NCI-H2081 (cell line): ENCODE measurements at places on chromosomes 1 and 21.

- no peak for DNase-seq
Measured at GRCh38 chr1:72286401-72286800, 4.1 kb upstream of the NEGR1 start.

GRCh38 chr1:64885648-64886047 lies 80.7 kb downstream of the JAK1 start:
- DNase-seq: no peak

- DNase-seq: no peak
Measured at GRCh38 chr1:177355575-177355974, 184.8 kb downstream of the BRINP2 start.

- no peak for DNase-seq
Measured at GRCh38 chr1:29592731-29593130, 356.4 kb downstream of the PTPRU start.

DNA sequence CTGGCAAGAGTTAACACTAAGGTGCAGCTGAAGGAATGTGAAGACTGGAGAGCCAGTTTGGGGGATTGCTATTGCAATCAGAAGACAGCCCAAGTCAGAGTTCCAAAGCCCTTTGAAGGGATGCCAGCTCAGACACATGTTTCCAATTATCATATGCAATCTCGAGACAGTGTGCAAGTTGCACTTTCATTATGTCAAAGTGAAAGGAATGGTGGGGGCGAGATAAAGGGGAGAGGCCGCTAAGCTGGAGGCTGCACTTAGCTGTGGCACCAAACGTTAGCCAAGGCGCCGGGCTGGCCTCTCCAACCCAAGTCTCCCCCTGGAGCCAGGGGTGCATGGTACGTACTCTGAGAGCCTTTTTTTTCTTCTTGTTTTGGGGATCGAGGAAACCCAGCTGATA lies 58.0 kb downstream of the NGF start:
- DNase-seq: no peak

- no peak for DNase-seq
Measured at GRCh38 chr1:160645386-160646130, 1.3 kb downstream of the SLAMF1 start.

- DNase-seq: no peak
Measured at GRCh38 chr1:20700636-20701215, 17.1 kb downstream of the KIF17 start.

- no peak for DNase-seq
Measured at GRCh38 chr1:11705596-11705995, 14.1 kb downstream of the DRAXIN start.

- DNase-seq: no peak
Measured at GRCh38 chr1:3455670-3456448, 1.4 kb downstream of the ARHGEF16 start.

DNA sequence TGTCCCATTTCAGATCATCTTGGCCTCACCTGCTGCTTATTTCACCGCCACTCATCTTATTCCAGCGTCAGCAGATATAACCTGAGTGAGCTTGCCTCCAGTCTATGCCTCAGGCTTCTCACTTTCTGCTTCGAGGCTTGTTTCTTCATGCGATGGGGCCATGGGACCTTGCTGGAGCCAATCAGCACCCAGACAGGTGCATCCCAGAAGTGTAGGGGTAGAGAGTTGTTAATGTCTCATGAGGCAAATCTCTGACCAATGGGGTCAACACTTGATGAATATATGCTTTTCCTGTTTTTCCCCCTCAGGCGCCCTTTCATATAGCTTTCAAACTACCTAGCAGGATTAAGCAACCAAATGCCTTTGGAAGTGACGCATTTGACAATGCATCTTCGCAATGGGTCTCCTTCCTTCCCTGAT lies 935 bp upstream of the YIPF1 start:
- no peak for DNase-seq

DNA sequence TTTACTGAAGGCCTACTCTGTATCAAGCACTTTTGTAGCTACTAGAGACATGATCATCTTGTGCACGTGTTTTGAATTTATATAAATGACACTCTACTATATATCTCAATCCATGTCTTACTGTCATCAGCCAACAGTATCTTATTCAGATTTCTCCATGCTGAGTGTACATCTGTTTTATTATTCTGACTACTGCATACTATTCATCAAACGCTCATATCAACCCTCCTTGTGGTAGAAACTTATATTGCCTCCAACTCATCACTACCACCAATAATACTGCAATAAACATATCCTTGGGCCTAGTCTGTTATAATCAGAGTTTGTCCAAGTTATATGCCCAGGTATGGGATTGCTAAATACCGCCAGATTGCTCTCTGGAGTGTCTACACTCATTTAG lies 81.6 kb upstream of the IRF2BP2 start:
- no peak for DNase-seq

DNA sequence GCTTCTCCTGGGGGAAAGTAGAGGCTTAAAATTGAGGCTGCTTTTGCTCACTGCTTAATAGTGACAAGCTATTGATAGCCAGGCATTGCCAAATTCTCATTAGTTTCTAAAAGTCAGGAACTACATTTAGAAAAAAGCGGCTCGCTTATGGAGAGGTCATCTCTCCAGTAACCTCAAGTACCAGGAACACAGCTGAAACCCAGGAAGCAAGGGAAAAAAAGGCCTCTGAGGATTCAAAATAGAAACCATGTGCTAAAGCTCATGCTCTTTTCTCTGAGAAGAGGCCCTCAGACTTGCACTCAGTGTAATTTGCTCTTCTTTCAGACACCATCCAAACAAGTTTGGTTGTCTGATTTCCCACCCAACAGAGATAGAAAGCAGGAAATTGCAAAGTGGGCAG lies 261.4 kb upstream of the USP25 start:
- DNase-seq: no peak

GRCh38 chr1:215992620-215993019 lies 425.5 kb downstream of the KCTD3 start:
- peak; percentile 46 for DNase-seq

DNA sequence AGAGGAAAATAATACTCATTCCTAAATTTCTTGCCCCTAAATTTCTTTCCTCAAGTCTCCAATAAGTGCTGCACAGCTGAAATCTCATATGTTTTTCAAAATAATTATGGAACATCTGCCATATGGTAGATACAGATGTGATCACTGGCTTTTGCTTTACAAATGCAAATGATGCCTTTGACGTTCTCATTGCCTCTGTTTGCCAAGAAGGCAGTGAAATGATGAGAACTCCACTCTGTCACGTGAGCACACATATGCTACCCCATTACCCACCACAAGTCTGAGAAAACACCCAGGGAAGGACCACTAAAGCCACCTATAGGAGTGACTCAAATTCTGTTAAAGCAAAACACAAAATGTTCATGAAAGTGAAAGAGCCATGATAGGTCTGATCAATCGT lies 43.9 kb downstream of the DSCAM start:
- no peak for DNase-seq

DNA sequence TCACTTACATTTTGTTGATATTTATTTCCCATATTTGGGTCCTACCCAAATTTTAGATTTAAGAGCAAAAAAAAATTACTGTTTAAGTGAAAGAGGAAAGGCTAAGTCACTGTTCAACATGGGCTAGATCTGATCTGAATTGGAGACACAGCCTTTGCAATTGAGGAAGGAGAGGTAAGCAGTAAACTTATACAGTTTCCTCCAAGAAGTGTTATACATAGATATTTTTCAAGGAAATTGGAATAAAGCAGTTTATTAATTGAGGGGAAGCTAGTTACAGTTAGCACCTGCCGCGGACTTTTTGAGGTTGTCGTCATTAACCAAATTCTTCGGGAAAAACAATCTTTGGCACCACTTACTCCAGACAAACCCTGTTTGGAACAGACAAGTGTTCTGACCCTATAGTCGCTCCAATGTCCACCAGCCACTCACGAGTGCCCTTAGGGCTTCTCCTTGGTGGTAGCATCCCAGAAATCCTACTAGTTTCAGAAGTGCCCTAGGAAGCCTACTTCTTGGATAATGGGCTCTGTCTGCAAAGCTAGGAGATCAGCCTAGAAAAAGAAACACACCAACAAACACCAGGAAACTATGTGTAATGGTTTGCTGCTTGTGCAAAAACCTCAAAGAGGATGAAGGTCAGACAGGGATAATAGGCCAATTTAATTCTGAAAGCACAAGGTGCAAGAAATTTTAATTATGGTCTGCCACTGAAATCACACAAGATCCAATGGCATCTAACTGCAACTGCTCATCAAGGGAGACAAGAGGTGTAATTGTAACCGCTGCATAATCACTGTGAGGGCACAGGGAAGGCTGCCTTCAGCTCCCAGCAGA lies 2.5 kb downstream of the WLS start:
- DNase-seq: no peak

GRCh38 chr1:206766251-206766856 lies 4.2 kb upstream of the IL19 start:
- no peak for DNase-seq

GRCh38 chr1:226076378-226076777 lies 13.9 kb downstream of the H3-3A start:
- DNase-seq: no peak

DNA sequence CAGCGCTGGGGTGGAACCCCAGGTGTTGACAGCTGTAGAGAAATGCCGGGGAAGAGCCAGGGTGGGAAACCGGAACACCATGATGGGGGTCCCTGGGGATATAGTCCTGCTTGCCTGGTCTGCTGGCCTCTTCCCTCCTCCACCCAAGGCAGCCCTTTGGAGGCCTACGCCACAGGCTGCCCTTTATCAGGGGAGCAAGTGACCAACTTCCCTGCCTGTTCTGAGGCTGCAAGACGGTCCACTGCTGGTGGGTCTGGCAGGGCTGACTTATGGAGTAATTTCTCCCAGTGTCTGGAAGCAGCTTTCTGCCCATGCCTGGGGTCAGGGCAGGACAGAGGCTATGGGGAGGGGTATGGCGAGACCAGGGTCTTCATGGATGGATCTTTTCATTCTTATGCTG lies 50.8 kb upstream of the EDN2 start:
- DNase-seq: no peak

GRCh38 chr1:147751346-147751745 lies 9.1 kb downstream of the GJA5 start:
- DNase-seq: no peak

DNA sequence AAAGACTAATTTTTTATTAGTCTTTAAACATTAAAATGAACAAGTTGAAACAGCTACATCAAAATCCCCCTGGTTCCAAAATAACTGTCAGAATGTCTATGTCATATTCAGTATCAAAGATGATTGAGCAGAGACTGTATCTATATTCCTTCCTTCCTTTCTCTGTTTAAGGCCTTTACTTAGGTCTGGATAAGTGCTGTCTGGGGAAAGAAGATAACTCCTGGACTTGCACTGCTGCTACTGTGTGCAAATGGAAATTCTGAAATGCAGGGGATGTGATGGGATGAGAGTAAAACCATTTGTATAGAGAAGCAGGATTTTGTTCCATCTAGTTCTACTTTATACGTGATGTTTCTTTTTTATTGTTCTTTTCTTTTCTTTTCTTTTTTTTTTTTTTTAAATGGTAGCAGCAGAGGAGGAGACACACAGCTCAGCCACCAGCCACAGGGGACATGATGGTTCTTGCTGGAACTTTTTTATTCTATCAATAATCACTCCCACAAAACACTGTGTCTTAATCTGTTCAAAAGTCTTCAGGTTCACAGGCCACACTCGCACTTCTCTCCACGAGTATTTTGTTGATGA lies 33.6 kb upstream of the FOXE3 start:
- no peak for DNase-seq
